ENCODE measurements at places on chromosomes 4 and X.

- DNase-seq: no peak
These were observed 434.7 kb downstream of the PACRGL start for GRCh38 chr4:21134994-21135393.

DNA sequence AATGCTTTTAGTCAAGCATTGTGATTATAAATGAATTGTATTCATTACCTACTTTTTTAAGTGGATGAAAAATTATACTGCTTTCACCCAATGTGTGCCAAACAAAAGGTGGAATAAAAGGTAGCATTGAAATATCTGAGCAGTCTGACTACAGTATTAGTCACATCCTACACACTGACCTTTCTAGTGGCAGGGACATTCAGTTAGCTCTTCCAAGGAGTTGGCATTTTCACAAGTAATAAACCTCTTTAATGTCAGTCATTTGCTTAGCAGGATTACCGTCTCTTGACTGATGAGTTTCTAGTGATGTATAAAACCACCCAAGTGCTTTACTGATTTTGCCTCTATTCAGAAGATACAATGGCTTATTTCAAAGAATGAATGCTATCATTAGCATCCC lies 687.9 kb downstream of the ARAP2 start:
- no peak for DNase-seq

- DNase-seq: no peak
These were observed 148.6 kb downstream of the TLL1 start for GRCh38 chr4:166021617-166022016.

GRCh38 chrX:120200851-120201250 lies 42.4 kb downstream of the RHOXF2 start:
- DNase-seq: no peak

DNA sequence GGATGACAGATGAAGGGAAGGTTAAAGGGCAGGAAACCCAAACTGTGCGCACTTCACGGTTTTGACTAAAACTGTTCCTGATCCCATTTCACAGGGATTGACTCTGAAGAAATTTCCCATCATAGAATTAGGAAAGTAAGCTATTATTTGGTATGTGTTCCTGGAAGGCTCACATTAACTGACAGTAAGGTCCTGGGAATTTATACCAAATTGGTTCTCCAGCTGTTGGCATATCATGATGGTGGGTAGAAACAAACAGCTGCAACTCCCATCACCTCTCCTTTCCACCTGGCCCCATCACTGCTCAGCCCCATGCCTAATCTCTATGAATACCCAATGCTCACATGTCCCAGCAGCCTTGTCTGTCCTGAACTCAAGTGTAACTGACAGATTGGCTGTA lies 121.2 kb downstream of the GPC3 start:
- DNase-seq: no peak

GRCh38 chrX:129663171-129663570 lies 8.4 kb upstream of the APLN start:
- DNase-seq: no peak

- DNase-seq: no peak
These were observed 21.5 kb downstream of the SORCS2 start for GRCh38 chr4:7213807-7214206.

DNA sequence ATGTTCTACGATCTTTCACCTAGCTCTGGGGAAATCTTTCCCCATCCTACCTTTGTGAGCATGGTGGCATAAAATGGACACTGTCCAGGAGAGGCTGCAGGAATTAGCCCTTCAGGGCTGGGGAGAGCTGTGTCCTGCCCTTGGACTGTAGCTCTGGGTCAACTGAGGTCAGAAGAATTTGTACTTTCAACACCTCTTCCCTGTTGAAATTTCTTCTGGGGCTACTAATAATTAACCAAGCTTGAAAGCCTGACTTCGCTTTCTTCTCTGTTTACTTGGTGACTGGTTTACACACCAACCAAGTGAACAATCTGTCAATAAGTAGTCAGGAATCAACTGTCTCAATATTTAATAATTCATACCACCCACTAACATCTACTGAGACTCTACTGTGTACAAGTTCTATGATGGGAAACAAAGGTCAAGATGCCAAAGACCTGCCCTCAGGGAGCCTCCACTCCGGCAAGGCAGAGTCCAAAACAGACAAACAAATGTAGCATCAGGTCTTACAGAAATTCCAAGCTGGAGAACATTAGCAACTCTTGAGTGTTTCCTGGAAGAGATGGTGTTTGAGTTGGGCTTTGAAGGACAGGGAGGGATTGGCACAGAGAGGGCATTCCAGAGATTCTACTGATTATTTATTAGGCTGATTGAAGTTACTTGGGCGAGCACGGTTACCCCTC lies 113.1 kb downstream of the ENPP6 start:
- no peak for DNase-seq

- no peak for DNase-seq
These were observed 584.3 kb downstream of the KLHL13 start for GRCh38 chrX:117532339-117532738.

- DNase-seq: no peak
These were observed 52.0 kb upstream of the ATOH1 start for GRCh38 chr4:93776386-93777080.

DNA sequence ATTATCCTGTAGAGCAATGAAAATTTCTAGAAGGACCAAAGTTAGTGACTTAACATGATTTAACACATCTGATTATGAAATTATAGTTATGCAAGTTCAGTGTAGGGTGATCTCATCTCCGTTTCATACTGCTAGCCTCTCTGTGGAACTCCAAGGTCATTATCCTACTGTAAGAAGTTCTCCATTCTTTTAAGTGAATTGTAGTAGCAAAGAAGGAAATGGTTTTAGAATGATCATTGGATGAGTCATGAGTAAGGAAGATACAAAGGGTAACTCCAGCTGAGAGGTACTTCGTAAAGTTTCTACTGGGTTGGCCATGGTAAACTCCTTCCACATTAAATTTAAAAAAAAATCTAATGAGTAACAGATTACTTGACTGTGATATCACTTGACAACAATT lies 215.0 kb upstream of the GIMD1 start:
- DNase-seq: no peak

DNA sequence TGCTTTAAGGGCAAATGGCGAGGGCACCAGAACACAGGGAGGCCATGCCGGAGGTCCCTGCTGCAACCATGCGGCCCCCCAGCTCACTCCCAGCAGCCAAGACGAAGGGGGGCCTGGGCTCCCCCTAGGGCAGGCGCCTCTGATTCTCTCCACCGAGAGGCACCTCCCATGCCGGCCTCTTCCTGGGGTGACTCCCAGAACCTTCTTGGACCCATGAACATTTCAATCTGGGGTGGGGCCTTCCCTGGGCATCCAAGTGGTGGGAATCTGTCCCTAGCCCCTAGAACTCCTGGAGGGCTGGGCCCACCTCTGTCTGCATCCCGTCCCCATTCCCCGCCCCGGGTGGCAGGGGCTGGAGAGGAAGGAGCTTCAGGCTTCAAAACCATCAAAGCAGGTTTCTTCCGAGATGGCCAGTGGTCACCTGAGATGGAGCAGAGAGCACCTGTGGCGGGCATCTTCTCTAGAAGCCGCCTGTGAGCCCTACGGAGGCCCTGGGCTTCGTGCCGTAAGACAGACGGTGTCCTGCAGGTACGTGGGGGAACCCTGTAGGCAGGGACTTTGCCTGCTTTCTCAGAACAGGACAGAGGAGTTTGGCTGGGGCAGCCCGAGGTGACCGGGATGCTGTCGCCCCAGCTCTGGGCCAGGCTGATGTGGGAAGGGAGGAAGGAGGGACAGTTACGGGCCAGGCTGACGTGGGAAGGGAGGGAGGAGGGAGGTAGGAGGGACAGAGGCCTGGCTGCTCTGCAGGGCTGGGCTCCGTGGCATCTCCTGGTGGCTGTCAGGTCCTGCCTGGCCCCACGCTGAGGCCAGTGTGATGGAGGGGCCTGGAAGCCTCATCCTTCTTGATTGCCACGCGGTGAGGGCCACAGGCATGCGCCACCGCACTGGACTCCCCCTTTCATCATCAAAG lies 6.8 kb upstream of the SLC25A6 start:
- no peak for DNase-seq

DNA sequence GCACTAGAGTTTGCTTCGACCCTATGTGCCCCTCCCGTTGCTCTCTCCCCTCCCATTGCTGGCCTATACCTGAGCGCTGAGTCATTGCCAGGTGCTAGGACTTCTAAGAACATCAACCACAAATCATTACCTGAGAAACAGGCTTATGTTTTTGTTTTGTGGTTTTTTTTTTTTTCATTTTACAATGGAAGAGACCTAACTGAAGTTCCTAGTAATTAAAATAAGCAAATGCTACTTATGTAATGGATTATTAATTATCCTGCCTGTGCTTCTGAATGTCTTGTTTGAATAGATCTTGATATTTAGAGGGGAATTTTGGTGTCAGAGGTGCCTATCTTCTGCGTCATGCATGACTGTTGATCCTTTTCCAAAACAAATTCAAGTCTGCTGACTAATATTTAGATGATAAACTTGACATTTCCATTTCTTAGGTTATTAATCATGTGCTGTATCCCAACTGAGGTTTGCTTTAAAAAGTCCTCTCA lies 275.4 kb upstream of the CPEB2 start:
- DNase-seq: no peak

- no peak for DNase-seq
These were observed 35.7 kb upstream of the NKX3-2 start for GRCh38 chr4:13580036-13580435.

DNA sequence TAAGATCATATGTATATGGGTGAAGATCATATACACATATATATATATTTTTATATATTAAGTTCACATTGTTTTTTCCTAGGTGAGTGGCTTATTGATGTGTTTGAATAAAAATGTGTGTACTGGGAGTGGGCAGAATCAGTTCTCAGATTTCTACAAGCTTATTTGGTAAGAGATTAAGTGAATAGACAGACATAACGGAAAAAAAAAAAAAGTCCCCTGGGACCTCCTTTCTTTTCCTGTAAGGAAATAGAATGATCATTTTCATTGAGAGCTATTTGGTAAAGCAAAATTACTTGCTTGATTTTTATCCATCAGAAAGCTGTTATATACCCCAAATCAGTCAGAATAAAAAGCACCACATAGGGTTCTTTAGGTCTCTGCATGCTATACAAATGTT lies 597.7 kb downstream of the PCDH18 start:
- no peak for DNase-seq

- DNase-seq: no peak
These were observed 382.7 kb upstream of the GALNTL6 start for GRCh38 chr4:171430495-171430894.

- no peak for DNase-seq
These were observed 8.8 kb downstream of the PPP2R2C start for GRCh38 chr4:6463311-6464289.

DNA sequence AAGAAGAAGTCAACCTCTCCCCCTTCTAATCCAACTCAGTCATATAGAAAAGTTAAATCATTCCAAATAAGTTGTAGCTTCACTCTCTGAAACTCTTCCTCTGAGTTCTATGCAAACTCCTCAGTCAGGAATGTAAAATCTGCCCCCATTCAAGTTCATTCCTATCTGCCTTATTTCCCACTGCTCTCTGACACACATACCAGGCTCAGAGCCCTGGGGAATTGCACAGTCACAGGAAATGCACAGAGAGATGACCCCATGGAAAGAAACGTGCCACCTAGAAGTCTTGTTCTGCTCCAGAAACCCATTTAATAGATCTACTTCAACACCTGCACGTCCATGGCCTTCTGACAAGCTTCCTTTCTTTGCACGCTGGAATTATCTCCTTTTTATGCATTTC lies 236.0 kb upstream of the VCX3A start:
- no peak for DNase-seq

- DNase-seq: no peak
These were observed 109.4 kb upstream of the CBLL2 start for GRCh38 chrX:22163326-22163725.

DNA sequence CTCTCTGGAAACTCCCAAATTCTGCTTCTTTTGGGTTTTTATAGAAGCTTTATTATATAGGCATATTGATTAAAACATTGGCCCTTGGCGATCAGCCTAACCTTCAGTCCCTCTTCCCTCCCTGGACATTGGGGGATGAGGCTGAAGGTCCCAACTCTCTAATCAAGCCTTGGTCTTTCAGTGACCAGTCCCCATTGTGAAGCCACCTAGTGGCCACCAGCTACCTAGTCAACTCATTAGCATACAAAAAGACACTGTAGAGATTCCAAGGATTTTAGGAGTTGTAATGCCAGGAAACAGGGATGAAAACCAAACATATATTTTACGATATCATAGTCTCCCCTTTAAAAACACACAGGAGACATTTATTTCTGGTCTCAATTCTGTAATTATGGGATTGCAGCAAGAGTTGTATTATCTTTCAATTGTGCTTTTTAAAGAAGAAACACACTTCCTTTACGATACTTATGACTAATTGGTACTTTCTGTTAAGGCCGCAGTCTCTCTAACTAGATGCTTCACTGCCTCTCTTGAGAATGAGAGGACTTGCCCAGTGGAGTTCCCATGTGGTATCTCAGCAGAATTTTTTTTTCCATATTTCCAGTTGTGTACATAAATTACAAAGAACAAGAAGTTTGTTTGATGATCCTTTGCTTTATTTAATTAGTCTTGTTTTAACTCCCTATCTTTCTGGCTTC lies 58.2 kb downstream of the WDR17 start:
- peak; percentile 52 for DNase-seq

DNA sequence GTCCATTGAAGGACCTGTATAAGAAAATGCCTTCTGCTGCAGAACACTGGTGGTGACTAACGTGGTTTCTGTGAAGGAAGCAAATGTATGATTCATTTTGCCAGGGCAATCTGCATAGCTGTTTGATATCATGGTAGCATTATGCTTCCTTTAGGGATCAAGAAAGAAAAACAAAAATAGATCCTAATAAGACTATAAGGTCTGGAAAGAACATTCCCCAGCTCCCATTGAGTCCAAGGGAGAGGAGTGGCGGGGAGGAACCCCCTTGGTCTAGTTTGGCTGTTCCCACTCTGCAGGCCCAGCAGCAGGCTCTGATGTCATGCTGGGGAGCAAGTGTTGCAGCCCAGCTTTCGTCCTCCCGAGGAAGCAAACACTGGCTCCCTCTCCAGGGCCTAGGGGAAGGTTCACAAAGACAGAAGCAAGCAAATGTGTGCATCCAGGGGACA lies 154.5 kb upstream of the GALNT7 start:
- no peak for DNase-seq

GRCh38 chr4:10085386-10085785 lies 31.2 kb downstream of the WDR1 start:
- DNase-seq: no peak

- DNase-seq: no peak
These were observed 363.8 kb upstream of the FTHL17 start for GRCh38 chrX:31435592-31435991.

DNA sequence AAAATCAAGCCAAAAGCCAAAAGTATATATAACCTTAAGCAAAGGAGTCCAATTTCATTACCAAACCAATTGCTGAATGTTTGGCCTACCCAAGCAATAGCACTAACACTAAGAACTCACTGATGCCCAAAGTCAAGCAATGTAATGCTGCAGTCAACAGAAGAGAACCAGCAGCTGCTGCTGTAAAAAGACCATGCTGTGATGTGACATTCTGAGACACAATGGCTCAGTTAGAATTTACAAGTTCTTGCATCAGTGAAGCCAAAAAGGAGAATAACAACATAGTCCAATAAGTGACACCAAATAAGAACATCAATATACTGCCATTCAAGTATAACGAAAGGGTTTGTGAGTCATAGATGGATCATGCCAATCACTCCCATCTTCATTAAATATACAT lies 514.0 kb upstream of the DIAPH2 start:
- DNase-seq: no peak

Data from GM20000 (cell line).